ENCODE measurements at places on chromosomes 1 and 21.

GRCh38 chr1:109979489-109980091, 5.0 kb upstream of the AHCYL1 start:
- DNase-seq: no peak

GRCh38 chr1:23978805-23979204, 1.3 kb downstream of the SRSF10 start:
- DNase-seq: no peak

GRCh38 chr21:40208948-40209345, 341.7 kb downstream of the PCP4 start:
- no peak for DNase-seq

GRCh38 chr1:63836830-63837229, 63.0 kb downstream of the ROR1 start:
- DNase-seq: no peak

- DNase-seq: no peak
Measured at GRCh38 chr1:204756811-204757210, 71.3 kb upstream of the LRRN2 start.

- DNase-seq: peak; percentile 83
Measured at GRCh38 chr1:66242646-66243547, 291.1 kb upstream of the SGIP1 start.

DNA sequence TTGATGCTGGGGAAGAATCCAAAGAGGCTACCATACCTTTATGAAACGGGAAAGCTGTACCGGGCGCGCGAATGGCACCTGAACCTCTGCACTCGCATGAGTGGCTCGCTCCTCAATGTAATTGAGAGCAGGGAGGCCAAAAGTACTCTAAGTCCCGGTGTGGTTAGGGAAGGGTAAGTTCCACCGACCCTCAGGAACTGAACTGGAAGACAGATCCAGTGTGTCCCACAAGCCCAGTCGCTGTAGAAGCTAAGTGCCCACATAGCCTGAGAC, 1.0 kb downstream of the GATAD2B start:
- no peak for DNase-seq

DNA sequence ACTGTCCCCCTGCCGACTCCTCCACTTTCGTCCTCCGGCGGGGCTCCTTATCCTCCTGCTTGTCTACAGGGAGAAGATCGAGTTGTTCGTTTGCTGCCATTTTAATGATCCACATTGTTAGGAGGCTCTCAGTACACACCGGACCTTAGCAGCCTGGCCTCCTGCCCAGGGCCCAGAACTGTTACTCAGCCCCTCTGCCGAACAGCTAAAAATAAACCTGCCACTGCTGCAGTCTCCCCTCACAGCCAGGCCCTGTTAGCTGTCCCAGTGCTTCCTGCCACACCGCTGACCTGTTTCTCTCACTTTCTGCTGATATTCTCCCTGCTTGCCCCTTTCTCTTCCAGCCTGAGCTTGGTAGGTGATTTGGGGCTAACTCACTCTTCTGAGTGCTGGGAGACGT, 8.3 kb downstream of the MAPKAPK2 start:
- peak; percentile 25 for DNase-seq

DNA sequence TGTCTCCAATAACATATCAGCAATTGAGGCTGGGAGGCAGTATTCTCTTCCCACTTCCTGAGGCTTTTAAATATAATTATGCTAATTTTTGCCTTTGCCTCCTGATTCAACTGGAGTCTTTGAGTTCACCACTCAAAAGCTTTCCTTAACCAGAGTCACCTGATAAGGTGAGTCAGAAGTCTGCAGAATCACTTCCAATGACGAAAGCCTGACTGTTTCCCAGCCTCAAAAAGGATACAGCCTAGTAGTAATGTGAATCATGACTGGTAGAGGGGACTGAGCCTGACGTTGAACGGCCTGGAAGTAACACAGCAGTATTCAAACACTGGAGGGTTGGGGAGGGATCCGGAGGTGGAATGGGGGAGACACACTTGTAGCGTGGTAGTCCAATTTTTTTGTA, 10.4 kb upstream of the MRPL9 start:
- peak; percentile 7 for DNase-seq

DNA sequence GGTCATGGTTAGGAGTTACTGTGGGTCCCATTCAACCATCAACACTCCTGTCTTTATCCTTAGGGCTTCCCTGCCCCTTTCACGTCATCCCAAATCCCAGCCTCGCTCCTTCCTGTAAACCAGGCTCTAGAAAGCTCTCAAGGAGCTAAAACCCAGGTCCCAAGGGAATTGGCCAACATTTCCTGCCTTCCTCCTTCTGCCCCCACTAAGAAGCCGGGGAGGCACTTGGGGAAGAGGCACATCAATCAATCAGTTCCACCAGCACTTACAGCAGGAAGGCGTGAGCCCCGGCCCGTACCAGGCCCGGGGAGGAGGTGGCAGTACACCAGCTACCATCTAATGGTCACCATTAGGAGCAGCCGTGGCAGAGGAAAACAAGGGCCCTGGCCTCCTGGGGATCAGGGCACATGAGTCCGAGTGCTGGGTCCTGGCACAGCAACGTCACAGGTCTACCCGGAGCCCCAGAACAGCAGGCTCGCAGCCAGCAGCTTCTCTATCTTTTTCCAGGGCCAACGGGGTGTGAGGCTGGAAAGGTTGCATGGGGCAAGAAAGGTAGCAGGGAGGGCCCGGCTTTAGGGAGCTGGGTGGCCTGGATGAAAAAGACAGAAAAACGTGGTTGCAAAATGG, 108.6 kb downstream of the CASZ1 start:
- no peak for DNase-seq

DNA sequence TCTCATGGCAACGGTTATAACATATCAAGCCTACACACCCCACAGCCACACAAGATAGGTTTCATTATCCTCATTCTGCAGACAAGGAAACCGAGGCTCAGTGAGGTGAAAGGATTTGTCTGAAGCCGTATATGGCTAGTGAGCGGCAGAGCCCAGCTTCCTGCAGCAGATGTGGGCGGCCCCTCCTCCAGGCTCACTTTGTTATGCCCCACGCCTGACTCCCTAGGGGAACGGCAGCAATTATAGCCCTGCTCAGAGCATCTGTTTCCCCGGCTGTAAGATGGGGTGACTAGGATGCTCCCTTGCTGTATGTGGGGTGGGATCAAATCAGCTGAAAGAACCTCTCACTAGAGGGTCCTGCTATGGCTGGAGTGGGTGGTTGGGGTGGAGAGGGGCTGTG, 22.1 kb downstream of the GRHL3 start:
- DNase-seq: no peak

DNA sequence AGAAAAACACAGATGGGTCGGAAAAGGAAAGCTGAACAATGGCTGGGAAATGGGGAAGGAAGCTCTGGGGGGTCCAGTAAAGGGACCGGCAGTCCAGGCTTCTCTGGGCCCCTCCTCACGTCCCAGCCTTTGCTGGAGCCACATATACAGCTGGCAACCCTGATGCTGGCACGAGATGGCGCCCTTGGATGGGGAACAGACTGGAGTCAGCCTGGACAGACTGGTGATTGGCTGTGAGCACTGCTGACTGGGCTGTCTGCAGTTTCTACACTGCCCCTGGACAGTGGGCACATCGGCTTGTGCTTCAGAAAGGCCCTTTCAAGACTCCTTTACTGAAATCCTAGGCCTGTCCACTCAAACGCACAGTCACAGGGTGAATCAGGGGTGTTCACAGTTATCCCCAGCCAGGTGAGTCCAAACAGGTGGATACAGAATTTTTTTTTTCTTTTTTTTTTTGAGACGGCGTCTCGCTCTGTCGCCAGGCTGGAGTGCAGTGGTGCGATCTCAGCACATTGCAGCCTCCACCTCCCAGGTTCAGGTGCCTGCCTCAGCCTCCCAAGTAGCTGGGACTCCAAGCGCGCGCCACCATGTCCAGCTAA, 31.1 kb upstream of the ZBTB40 start:
- DNase-seq: peak; percentile 71

- no peak for DNase-seq
Measured at GRCh38 chr1:187568067-187568466, 739.3 kb downstream of the PLA2G4A start.

DNA sequence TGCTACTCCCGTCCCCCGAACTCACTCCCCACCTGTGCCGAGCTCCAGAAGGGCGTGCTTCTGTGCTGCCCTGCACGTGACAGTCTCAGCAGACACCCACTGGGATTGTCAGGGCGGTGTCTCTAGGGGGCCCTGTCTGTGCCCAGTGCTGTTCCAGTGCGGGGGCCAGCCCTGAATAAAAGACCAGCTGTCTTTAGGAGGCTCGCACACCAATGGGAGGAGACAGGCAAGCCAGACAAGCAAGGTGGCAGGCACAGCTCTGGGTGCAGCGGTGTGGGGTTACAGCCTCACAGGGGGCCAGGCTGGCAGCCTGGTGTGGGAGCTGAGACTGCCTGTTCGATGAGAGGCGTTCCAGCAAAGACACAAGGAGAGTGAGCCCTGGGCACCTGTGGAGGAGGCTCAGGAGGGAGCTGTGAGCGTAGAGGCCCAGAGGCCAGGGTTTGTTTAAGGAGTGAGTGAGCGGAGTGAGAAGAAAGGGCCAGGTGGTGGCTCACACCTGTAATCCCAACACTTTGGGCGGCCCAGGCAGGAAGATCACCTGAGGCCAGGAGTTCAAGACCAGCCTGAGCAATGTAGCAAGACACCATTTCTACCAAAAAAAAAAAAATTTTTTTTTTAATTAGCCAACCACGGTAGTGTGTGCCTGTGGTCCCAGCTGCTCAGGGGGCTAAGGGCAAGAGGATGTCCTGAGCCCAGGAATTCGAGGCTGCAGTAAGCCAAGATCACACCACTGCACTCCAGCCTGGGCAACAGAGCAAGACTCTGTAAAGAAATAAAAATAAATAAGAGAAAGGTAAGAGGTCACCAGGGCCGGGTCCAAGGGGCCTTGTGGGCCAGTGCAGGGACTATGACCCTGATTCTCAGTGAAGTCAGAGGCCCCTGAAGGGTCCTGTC, 48.2 kb upstream of the ARHGEF16 start:
- DNase-seq: no peak

DNA sequence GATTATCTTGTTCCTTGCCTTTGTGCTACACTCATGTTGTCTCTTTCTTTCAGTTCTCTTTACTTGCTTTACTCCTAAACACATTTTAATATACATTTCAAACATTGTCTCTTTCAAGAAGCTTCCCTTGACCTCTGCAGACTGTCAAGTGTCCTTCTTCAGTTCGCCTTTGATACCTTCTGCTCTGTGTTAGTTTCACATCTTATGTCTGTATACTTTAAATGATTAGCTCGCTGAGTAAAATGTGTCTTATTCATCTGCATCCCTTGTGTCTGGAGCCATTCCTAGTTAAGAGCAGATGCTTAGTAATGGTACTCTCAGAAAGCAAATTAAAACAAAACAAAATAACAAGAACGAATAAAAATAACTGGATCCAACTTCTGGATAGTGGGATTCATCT, 303.3 kb downstream of the S1PR1 start:
- DNase-seq: no peak

- DNase-seq: peak; percentile 86
Measured at GRCh38 chr1:64917328-64917861, 49.0 kb downstream of the JAK1 start.

DNA sequence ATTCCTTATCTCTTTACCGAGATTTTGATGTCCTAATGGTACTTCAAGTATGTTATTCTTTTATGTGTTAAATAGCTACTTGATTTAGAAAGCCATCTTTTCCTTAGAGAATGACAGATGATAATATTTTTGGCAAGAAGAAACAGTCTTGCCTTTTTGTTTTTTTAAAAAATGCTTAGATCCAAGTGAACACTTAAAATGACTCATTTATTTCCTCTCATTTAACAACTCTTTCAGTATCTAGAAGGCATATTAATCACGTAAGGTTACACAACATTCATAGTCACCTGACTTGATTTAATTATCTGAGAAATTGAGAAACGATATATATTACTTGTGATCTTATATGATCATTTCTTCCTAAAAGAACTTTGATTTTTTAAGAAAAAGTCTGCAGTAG, 52.4 kb downstream of the SUCO start:
- DNase-seq: no peak

DNA sequence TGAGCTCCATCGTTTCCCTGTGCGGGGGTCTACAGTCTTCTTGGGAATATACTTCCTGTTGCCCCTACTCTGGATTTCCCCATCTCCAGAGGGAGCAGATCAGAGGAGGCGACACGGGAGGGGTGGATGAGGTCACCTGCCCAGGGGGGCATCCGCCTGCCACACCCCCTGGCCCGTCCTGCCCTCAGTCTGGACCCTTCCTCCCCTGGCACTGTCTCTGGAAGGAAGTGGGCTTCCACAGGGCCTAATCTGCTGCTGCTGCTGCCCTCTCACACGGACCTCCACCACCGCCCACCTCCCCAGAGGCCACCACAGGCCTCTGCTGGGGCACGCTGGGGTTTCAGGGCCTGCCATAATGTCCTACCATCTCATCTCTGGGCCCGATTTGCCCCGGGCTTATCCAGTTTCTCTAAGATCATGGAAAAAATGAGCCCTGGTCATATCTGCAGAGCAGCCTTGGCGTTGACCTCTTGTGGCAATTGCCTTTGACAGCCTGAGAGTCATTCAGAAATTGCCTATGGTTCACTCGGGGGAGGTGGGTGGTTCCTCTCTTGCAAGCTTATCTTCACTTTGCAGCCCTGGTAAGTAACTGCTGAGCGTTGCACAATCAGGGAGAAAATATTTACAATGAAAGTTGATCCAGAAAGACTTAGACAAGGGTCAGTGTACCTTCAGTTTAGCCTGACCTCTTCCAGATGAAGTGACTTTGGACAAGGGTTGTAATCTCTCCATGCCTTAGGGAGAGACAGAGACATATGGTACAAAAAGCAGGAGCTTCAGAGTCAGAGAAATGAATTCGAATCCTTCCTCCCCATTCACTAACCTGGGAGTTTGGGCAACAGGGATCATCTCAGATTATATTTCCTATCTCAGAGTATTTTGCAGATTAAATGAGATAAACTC, 252.4 kb downstream of the TOMM20 start:
- no peak for DNase-seq

DNA sequence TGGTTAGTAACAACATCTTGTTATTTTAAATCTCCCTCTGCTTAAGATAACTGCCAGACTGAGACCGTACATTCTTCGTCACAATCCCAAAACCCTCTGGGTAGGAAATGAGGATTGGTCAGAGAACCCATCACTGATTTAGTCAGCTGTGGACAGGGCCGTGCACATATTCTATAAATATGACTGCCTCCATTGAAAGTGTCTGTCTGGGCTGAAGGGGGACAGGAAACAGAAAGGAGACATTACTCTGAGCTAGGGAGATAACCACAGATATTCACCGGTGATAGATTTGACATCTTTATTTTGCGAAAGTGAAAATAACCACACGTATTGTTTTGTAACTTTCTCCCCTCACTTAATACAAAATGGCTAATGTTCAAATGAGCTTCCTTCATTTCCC, 36.9 kb upstream of the ST6GALNAC5 start:
- DNase-seq: no peak

DNA sequence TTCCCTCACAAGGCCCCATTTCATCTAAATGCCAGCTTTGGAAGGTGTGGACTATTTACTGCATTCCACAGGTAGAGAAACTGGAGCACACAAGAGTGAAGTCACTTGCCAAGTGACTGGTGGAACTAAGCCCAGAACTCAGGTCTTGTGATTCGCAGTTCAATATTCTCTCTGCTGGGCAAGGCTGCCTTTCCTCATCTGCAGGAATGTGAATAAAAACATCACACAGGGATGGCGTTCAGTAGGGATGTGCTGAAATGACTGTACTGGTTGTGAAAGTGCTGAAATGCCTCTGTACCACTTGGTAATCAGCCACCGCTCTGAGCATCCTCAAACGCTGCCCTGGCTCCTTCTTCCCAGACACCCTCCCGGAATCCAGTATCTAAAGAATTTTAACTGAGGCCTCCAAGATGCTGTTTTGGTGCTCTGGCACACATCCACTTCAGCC, 145.6 kb downstream of the HIVEP3 start:
- DNase-seq: peak; percentile 38
